ENCODE measurements at places on chromosomes 4 and X.

DNA sequence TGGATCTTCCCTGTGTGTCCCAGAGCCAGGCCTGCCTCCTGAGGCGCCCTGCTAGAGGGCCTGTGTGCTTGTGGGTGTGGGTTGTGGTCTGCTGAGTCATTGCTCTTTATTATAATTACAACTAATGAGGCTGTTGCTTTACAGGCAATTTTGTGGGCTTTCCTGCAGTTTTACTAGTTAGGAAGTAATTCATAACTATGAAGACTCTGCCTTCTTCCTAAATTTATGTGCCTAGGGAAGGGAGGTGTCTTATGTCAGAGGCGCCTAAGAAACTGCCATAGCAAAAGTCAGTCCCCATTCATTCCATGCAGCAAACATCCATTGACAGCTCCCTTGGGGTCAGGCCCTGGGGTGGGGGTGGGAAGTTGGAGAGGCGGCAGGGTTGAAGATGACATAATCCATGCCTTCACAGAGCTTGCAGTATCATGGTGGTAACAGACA, 359.2 kb downstream of the IDS start:
- no peak for DNase-seq

- no peak for DNase-seq
Observed at GRCh38 chr4:26191353-26191752, 129.5 kb upstream of the RBPJ start.

GRCh38 chr4:64533159-64533558, 123.9 kb upstream of the TECRL start:
- no peak for DNase-seq

- DNase-seq: no peak
Observed at GRCh38 chr4:152974468-152975379, 38.6 kb downstream of the FHDC1 start.

GRCh38 chr4:159498446-159499115, 395.7 kb downstream of the RAPGEF2 start:
- no peak for DNase-seq

- DNase-seq: no peak
Observed at GRCh38 chr4:106607558-106607957, 239.0 kb upstream of the GIMD1 start.

GRCh38 chr4:58477950-58478349, 1367.8 kb upstream of the IGFBP7 start:
- DNase-seq: no peak

DNA sequence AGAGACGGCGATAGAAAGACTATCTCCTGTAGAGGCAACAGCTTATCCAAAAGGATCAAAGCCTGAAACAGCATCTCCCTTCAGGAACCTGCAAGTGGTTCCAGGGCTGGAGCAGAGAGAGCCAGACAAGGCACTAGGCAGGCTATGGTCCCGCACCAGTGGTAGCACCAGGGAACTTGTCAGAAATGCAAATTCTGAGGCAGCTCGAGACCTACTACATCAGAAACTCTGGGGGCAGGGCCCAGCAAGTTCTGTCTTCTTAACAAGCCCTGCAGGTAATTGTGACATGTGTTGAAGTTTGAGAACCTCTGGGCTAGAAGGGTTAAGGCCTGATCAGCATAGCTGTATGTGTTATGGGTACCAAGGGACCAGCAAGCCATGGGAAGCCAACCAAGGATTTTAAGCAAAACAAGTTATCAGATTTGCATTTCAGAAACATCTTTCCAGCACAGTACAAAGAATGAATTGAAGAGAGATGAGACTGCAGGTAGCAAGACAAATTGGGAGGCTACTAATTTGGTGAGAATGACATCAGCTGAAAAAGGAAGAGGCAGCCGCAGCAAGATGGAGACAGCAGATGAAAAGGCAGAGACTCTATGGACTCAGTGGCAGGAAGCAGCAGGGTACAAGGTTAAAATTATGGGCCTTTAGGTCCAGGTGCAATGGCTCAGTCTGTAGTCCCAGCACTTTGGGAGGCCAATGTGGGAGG, 139.7 kb downstream of the TSPAN5 start:
- no peak for DNase-seq

DNA sequence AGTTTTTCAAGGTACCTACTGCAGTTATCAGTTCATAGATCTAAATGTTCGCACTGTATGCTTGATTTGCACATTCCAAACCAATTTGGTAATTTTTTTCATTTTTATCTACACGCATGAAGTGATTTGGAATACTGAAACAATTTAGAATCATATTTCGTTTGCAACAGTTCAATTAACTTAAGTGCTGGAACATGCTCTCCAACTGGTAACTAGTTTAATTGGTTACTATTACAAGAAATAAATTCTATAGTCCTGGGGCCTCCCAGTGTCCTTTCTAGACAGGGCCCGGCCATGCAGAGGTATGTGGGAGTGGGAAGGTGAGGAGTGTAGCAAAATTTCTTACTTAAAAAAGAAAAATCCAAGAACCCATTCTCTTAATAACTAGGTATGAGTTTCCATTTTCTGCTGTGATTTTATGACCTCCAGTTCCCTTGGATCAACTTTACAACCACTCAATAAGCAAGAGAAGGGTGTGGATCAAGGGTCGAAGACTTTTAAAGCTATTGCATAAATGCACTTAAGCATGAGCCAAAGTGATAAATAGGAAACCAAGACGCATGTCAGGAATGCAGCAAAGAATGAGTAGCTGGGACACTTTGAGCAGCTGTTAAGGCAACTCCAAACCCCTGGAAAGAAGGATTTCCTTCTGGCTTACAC, 106.9 kb downstream of the PPARGC1A start:
- no peak for DNase-seq

Measured in AG08396 (cell line).